ENCODE measurements at places on chromosomes 3 and 15.

DNA sequence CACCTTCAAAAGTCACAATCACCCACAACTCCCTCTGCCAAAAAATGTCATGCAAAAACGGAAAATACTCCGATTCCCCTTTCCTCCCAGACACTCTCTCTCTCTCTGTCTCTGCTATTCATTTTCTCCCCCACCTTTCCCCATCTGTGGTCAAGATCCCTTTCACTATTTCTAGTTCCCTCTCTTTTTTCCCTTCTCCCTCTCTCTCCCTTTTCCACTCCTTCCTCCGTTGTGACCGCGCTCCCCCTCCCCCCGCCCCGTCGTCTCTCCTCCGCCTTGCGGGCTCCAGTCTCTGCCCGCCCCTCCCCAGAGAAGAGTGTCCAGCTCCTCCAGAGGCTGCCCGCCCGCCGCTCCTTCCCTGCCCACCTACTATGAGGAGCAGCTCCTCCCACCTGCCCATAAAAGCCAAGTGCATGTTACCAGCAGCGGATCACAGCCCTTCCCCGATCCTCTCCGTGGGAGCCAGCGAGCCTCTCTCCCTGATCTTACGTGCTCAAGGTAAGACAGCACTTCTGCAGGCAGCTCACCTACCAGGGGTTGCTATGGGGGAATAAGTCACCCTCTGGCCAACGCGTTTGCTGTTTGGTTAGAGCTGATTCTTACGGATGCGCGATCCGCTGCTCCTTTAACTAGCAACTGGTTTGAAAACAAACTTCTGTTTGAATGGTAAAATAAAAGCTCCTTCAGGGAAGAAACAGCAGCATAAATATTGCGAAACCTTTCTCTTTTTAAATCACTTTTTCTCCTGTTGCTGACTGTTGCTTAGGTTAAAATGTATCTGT lies at the start of gene COL8A1:
Gene COL8A1, plus strand, starts transcription at position 428 of the 782 bp plus-strand sequence. CDS start 152,089 bp downstream, outside the sequence.
- peak; percentile 36 for DNase-seq

DNA sequence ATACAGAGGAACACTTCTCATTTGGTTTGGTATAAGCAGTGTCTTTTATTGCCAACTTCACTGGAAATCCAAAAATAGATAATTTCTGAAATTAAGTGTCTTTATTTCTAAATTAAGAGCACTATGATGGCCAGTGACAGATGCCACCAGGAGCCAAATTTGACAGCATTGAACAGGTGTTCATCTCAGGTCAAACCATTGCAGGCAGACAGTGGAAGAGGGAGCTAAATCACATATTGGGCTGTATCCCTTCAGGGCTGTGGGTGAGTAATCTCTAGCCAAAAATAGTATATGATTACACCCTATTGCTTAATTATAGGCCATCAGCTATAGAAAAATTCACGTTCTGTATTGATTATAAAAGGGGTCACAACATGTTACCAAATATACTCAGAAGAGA lies 457.7 kb downstream of the NAALADL2 start:
- DNase-seq: no peak

DNA sequence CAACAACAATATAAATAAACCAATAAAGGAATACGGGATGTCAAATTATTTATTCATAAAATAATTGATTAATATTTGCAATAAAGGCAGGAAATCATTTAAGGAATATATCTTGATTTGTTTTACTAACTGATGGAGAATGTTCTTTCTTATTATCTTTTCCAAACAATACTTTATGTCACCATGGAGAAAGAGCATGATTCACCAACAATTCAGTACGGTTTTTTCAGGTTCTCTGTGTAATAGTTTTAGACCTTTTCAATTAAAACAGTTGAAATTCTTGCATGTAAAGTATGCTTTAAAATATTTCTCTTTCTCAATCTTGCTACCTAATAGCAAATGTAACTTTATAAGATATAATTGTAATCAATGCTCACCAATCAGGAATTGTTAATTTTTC lies 41.7 kb upstream of the MBNL1 start:
- no peak for DNase-seq

DNA sequence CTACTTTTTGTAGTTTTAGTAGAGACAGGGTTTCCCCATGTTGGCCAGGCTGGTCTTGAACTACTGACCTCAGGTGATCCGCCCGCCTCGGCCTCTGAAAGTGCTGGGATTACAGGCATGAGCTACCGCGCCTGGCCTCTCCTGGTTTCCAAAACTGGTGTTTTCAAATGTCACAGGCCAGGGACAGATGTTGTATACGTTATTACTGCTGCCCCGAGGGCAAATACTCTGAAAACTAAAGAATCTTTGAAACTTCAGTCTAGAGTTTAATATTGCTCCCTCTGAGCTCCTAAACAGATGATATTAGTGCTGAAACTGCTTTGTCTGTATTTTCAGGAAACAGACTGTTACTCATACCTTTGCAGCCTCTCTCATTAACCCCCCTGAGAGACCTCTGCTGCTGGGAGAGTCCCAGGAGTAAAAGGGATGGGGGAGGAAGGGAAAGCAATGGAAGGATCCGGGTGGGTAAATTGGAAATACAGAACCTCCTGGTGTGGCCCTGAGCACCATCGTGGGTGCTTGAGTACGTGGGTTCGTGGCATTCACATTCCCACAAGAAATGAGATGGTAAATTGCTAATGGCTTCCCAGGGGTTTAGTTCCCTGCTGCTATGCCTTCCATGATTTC lies 96.3 kb upstream of the IGF1R start:
- DNase-seq: no peak

DNA sequence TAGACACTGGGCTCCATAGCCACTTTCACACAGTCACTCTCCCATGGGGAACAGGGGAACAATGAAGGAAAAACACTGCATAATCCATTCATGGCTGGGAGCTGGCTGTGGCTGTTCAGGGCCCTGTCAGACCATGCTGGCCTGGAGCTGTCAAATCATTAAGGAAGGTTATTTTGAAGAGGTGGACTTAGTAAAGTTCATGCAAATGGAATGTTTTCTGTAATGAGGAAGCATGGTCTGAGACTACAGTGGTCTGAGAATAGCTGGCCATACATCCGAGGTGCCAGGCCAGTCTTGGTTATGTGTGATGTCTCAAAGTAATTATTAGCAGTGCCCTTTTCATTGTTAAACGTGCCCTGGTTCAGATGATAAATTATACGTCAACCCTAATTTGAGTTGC lies 117.1 kb upstream of the MRPS22 start:
- DNase-seq: no peak

GRCh38 chr15:99978426-99978825 lies 245.2 kb upstream of the LYSMD4 start:
- DNase-seq: no peak

DNA sequence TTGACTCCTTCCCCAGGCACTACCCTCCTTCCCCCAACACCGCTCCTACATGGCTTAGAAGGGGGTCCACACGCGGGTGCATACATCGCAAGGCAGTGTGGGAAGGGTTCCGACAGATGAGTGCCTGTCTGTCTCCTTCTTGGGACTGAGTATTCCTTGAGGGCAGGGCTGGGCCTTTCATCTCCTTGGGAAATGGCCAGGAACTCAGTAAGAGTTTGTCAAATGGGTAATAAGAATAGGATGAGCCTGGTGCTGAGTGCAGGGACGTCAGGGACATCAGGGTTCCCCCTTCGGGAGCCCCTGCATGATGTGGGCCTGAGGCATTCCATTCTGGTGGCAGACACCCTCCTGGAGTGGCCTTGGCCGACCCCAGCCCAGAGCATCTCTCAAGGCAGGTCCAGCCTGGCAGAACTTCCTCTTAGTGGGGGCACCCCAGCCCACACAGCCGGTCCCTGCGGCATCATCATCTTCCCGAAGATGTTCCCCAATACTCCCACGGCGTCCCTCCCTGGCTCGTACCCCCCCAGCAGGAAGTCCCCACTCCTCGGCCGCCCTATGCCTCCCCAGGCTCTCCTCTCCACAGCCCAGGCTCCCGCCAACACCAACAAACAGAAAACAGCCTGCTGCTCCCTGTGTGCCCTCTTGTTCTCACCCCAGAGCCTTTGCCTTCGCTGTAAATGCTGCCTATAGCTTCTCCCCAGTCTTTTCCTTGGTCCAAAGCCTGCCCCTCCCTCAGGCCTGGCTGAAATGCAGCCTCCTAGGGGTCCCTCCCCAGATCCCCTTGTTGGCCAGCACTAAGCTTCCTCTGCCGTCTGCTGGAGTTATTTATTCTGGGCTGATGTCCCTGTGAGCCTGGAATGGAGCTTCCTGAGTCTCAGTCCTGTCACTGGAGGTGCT lies 67.5 kb upstream of the LCTL start:
- no peak for DNase-seq

GRCh38 chr15:37682304-37682703 lies 252.1 kb upstream of the TMCO5A start:
- DNase-seq: no peak

GRCh38 chr3:32129832-32130231 lies 23.4 kb downstream of the GPD1L start:
- no peak for DNase-seq

All from breast epithelium (tissue), 4 donors.